Esophagus squamous epithelium (tissue), 5 donors: ENCODE measurements at places on chromosomes 13 and 19.

DNA sequence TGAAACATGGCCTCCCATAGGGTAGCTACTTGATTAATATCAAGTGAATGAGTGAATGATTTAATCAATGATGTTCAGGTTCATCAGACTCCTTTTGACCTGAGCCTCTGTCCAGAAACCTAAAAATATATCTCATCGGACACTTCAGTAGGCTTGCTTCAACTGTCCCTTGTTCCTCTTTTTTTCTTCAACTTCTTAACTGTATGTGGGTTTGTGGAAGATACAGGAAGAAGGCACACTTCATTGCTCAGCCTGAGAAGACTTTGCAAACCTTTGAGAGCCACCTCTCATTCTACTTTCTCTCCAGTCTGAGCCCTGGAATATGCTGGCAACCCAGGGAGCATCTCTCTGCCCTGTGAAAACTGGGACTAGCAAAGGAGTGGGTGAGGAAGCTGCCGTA lies 557.0 kb downstream of the FGF9 start:
- DNase-seq: no peak

DNA sequence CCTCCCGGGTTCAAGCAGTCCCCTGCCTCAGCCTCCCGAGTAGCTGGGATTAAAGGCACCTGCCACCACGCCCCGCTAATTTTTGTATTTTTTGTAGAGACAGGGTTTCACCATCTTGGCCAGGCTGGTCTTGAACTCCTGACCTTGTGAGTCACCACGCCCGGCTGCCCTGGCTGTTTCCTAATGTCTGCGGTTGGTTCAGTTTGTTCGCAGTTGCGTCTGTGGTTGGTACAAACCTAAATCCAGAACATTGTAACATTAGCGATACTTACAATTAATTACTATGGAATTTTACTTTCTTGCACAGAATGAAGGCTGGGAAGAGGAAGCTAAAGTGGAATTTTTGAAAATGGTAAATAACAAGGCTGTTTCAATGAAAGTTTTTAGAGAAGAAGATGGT lies 38.1 kb downstream of the RNF17 start:
- DNase-seq: no peak

GRCh38 chr13:77919246-77919920 lies 752 bp upstream of the EDNRB start:
- DNase-seq: no peak

DNA sequence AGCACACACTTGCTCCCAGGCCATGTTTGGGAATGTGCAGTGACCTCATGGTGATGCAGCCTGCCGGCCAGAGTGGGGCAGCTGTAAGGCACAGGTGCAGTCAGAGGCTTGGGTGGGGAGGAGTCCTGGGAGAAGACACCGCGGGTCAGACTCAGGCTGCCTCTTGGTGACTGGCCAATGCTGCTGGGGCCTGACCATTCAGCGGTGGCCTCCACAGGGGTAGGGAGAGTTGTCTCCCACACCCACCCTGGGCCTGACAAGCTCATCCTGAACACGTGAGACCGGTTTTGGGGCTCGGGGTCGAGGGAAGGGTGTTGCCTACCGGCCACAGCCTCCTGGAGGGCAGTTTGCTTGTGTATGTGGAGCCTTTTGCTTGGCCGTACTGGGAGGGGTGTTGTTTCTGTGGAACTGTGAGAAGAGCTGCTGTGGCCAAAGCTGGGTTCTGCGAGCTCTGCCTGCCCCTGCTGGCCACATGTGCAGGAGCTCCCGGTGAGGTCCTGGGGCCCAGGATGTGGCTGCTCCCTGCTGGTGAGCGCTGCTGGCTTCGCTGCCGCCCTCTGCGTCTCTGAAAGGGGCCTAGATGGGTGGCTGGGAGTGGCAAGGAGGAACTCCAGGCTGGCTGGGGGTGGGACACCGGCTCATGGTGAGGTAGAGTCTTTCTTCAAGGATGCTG lies 22.1 kb downstream of the UPF1 start:
- DNase-seq: no peak

GRCh38 chr19:13825489-13826441 lies 30.5 kb downstream of the ZSWIM4 start:
- no peak for DNase-seq

DNA sequence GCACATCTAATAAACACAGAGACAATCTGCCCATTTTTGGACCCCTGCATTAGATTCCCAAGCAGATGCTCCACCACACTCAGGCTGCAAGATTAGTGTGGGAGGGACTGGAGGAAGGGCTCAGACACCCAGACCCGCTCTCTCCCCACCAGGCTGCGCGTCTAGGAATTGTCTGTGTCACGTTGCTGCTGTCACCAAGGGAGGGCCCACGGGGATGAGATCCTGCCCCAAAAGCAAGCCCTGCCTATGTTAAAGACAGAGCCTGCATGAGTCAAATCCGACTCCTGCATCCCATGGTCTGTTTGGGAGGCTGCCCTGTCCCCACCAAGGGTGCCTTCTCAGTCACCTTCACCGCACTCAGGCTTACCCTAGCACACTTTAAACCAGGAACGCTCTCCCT lies 114.4 kb upstream of the ZNF507 start:
- no peak for DNase-seq

DNA sequence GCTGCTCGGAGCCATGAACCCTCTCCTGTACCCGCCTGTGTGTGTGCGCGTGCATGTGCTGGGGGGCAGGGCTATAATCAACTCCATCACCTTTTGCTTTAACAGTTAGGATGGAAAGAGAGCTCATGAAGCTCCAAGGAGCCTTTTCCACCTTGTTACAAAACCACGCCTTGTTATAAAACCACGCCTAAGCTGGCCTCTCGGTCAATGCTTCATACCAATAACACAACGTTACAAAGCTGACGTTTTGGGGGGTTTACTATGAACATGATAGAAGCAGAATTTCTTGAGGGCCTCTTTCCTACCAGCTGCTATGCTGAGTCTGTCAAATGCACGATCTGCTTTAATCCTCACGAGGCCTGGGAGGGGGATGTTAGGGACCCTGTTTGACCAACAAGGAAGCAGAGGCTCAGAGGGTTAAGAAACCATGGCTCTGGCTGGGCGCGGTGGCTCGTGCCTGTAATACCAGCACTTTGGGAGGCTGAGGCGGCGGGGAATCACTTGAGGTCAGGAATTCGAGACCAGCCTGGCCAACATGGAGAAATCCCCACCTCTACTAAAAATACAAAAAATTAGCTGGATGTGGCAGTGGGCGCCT lies 11.9 kb downstream of the CAPS start:
- no peak for DNase-seq
